Neural progenitor cell (in vitro differentiated cells): ENCODE measurements at places on chromosomes 3 and 15. TPM values are rescaled to one million over a fixed set of nuclear protein-coding genes. Genes with fewer than 3 reads are reported as not detected.

GRCh38 chr3:66572938-66573710, 72.3 kb upstream of the LRIG1 start:
- peak; percentile 86 for DNase-seq

GRCh38 chr15:41238100-41238499, 7.0 kb downstream of the CHP1 start:
- DNase-seq: no peak

DNA sequence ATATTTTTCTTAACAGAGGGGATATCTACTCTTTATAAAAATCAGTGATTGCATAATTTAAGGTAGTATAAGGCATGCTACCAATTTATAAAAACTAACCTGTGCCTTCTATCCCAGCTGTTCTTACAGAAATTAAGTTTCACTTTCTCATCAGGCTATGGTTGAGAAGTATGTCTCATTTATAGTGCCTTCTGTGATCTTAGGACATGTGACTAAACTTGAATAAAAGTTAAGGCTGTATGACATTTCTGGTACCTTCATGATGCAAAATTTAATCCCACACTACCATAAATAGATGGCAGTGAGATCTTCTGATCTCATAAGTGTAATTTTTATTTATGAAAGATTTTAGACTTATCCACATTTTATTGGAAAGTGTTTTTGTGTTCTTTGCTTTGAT, 12.6 kb downstream of the TIPARP start:
- DNase-seq: no peak

GRCh38 chr3:141972399-141972798, 96.0 kb downstream of the ATP1B3 start:
- no peak for DNase-seq

Gene SMC4
- 233 and 382 TPM in 2 replicates for total RNA-seq

- no peak for DNase-seq
Observed at GRCh38 chr15:83612226-83612625, 41.7 kb upstream of the ADAMTSL3 start.

Gene TEX55
- total RNA-seq: not detected in 2 replicates

Gene PSMD2
- 234 and 476 TPM in 2 replicates for total RNA-seq

- no peak for DNase-seq
Observed at GRCh38 chr3:168540726-168541125, 445.0 kb upstream of the GOLIM4 start.

DNA sequence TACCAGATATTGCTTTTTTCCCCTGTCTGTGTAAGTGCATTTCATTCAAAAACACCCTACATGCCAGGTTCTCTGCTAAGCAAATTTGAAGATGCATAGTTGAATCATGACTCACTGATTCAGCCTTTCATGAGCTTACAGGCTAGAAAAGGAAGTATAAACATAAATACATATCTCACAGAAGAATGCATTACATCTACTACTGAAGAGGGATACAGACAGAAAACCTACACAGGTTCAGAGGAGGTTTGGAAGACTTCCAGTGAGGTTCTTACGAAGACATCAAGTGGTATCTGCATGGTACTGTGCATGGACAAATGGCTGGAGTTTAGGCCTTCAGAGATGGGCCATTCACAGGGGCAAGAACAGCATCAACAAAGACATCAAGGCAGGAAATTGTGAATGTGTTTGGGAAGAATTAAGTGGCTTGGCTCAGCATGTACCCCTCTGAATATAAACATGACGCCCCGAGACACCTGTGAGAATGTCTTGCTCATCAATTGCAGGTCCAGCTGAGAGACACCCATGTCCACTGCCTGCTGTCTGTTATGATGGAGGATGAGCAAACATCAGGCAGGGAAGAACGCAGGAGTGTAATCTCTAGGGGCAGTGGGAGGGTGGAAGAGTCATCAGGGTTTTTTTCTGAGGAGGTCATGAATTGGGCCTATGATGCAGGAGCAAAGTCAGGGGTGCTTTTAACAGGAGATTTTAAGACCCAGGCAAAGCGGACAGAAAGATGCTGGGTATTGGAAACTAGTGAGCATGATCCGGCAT, 105.1 kb upstream of the GALNT15 start:
- no peak for DNase-seq

Gene PLA1A
- not detected in 2 replicates for total RNA-seq

DNA sequence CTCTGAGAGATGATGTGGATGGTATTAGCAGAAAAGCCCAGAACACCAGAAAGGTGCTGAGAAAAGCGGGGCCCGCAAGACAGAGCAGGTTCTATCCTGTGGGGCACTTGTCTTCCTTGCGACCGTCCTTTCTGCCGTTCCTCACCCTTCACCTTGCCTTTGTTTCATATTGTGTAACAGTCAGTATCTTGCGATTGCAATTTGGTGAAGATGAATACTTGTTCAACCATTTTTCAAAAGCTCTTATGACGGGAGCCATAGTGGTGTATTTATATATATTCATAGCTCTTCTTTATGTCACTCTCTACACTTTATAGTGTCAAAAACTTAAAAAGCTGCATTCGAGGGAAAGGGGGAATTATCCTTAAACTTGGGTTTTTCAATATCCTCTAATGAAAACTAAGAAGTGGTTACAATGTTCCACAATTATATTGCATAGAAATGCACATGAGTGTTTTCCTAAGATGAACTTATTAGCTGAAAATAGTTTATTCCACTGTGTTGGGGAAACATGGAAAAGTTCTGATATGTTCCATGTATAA, 797 bp downstream of the MAP3K13 start:
- no peak for DNase-seq

- DNase-seq: no peak
Observed at GRCh38 chr15:52658955-52659354, 20.2 kb downstream of the ATOSA start.

DNA sequence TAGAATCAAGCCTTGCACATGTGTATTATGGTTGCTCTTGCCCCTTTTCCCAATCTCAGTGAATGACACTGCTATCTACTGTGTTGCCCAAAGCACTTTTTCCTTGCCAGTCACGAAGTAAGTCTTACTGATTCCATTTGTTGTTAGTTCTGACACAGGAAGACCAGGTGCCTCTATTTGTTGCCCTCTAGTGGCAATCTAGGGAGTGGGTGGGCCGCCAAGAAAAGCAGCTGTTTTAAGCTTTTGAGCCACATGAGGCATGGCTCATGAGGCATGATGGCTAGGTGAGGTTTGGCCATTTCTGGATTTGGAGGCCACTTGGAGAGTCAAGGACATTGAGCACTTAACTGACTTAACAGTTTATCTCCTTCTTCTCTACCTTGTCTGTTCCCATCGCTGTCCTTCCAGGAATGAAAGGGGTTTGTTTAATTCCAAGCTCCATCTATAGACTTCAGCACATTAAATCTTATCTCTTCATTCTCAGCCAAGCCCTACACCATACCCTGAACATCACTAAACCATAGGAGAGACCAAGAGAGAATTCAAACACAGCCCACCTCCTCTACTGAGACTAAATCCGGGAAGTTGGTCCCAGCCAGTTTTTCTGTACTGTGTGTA, 103.1 kb downstream of the HCN4 start:
- peak; percentile 76 for DNase-seq

Gene THRB
- 1.1 and 1.2 TPM in 2 replicates for total RNA-seq

GRCh38 chr15:90064911-90065681, 37.2 kb downstream of the IDH2 start:
- DNase-seq: no peak
